Dermis microvascular lymphatic vessel endothelial cell (primary cell): ENCODE measurements at places on chromosomes 7 and 10. TPM values are rescaled to one million over a fixed set of nuclear protein-coding genes. Genes with fewer than 3 reads are reported as not detected.

The NOS3 gene
- 28.4 and 31.6 TPM in 2 replicates for total RNA-seq

- peak; percentile 31 for DNase-seq
These were observed 57.8 kb upstream of the RAB18 start for GRCh38 chr10:27446091-27446918.

DNA sequence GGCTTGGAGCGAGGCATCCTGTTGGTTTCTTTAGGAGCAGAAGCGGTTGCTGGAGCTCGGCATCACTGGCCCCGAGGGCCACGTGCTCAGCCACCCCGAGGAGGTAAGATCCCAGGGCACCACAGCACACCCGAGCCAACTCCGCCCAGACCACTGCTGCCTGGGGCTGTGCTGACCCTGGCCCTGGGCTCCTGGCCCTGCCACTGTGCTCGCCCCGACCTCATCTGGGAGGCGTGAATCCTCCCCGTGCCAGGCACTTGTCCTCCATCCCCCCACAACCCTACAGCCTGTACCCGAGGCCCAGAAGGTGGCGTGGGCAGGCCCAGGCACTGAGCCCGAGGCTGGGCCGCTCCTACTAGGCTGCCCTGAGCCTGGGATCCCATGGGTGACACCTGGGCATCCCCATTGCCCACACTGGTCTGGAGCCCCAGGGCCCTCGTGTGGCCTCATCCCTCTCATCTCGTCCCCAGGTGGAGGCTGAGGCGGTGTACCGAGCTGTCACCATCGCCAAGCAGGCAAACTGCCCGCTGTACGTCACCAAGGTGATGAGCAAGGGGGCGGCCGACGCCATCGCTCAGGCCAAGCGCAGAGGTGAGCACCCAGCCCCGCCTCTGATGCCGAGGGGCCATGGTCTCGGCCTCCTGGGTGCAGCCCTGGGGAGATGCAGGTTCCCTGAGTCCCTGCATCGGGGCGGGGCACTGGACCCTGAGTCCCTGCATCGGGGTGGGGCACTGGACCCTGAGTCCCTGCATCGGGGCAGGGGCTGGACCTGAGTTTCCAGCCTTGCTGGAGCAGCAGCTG, 11.8 kb downstream of the DPYSL4 start:
- DNase-seq: no peak

DNA sequence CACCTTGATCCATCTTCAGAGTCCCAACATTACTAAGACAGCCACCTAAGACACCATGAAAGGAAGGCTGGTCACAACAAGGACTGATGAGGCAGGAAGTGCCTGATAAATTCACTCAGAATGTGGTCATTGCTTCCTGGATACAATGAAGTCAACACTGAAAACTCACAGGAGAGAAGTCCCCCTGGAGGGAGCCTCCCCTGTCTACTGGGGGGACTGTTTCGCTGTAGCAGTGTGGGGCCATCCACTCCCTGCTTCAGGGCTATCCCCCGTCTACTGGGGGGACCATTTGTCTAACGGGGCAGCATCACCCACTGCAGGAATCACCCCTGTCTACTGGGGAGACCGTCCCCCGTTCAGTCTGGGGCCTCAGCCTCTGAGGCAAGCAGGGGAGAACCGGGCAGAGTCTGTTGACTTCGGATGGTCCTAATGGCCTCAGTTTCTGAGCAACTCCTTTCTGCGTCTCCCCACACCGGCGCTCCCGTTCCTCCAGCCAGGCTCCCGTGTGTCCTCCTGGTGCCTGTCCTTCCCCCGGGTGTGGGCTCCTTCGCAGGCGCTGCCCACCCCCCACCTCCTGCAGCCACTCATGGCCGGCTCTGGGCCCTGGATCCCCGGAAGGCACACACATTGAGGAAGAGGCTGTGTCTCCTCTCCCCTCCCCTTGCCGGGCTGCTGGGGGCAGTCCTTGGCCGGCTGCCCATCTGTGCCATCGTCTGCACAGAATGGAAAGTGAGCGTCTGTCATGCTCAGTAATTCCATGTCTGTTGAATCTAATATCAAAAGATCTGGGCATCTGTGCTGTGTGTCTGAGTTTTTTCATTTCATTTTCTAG, 59.9 kb upstream of the DNAJB6 start:
- DNase-seq: peak; percentile 66

DNA sequence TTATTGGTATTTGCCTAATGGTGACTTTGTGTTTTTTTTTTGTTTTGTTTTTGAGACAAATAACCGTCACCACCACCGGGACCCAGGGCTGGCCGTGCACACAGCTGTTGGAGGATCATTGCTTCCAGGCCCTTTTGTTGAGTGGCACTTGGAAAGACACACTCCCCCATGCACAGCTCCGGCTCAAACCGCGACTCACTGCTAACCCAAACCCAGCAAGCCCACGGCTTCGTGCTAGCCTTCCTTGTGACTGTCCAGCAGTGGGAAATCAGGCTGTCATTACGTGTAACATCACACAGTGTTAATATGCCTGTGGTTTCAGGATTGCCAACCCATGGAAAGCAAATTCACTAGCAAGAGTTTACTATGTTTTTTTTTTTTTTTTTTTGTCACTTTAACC, 17.4 kb downstream of the BNIP3 start:
- no peak for DNase-seq

DNA sequence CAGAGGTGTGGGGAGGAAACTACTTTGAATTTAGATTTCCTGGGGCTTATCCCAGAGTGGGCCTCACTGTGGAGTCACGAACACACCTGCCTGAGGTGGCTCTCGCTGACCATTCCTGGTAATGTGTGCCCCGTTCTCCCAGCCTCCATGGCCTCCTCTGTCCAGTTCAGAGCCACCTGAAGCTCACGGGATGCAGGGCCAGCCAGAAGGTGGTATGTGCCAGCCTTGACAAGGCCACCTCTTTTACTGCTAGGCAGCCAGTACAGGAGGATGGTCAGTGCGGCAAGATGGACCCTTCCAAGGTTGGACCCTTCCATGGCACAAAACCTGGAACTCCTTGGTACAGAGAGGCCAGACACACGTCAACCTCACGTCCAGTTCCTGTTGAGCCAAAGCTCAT, 210.3 kb downstream of the DNAJB6 start:
- DNase-seq: no peak

DNA sequence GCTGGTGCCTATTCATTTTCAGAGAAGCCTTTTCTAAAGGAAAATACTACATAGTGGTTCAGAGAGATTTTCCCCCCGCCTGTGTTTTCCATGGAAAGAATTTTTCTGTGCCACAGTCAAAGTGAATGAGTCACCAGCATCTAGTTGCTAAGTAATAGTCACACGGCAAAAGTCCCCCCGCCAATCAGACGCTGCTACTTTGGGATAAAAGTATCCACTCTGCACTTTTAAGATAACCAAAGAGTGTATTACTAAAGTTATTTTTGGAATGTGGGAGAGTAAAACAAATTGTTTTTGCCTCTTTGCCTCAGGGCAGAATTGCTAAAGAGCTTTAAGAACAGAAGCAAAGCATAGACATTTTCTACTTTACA, 23.5 kb downstream of the ABLIM1 start:
- DNase-seq: peak; percentile 94

DNA sequence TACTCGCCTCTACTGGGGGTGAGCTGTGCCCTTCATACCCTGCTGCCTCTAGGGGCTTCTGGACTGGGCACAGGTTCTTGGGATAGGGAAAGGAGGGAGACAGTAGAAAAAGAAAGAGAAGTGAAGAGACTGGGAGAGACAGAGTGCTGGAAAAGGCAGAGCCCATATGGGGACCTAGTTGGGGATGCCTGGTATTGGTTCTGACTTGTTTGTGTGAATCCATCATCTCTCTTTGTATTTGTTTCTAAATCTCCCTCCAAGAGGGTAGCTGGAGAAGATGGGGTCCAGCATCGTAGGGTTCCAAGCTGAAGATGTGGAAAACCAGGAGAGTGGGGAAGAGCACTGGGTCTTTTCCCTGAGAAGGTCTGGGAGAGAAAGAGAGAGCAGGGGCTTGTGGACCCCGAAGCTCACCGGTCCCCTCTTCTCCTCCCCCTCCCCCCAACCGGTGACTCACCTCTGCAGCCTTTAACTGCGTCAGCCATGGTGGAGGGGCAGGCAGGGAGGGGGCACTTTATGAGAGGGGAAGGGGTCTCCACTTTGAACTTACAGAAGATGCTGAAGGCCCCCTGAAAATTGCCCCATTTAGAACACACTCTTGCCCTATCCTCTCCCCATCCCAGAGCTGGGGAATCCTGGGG, 3.2 kb upstream of the VGF start:
- no peak for DNase-seq
